ENCODE measurements at places on chromosomes 16 and 17. TPM values are rescaled to one million over a fixed set of nuclear protein-coding genes. Genes with fewer than 3 reads are reported as not detected.

- H3K36me3 ChIP-seq: no peaks in the 10 kb centered on the region
- H3K4me3 ChIP-seq: no peak overlapping the region
- no peaks in the 10 kb centered on the region for H3K27me3 ChIP-seq
- no peak overlapping the region for H3K27ac ChIP-seq
- peaks cover 7% of the 10 kb centered on the region for H3K4me1 ChIP-seq
- DNase-seq: no peak
Measured at GRCh38 chr17:30368912-30369720, 9.6 kb upstream of the CPD start.

Gene CD300H
- not detected for total RNA-seq

DNA sequence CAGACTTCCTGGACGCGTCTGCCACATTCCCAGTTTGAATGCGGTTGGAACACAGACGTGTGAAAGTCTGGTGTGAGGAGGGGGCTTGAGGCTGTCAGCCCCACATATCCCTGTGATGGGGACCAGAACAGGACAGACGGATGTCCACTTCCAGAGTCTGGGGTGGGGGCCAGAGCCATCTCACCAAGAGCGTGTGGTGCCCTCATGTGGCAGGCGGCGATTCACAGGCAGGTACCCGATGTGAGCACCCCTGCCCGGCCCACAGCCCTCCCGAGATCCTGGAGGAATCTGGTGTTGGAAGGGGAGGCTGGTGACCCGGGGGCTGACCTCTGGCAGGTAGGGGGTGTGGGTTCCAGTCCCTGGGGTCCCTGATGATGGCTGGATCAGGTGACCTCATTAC, 51.5 kb downstream of the ENGASE start:
- no peaks in the 10 kb centered on the region for H3K36me3 ChIP-seq
- H3K4me1 ChIP-seq: no peaks in the 10 kb centered on the region
- H3K4me3 ChIP-seq: no peak overlapping the region

Gene CSHL1
- total RNA-seq: not detected

Gene ARL5C
- not detected for total RNA-seq

DNA sequence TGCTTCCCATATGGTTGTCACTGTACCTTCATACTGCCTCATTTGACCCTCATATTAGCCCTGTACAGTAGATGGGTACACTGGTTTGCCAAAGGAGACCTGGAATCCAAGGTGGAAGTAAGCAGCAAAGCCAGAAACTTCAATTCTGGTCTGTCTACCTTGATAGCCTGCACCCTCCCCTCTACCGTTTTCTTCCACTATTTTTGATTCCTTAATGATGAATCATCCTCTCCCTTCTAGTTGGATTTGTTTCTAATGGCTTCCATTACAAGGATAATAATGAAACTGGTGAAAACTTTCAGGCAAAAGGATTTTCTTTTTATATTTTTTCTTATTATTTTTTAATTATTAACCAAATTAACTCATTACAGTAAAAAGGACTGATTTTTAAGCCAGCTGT, 17.3 kb downstream of the TAC4 start:
- H3K27me3 ChIP-seq: no peaks in the 10 kb centered on the region
- no peak overlapping the region for H3K4me3 ChIP-seq
- no peaks in the 10 kb centered on the region for H3K36me3 ChIP-seq
- DNase-seq: no peak

DNA sequence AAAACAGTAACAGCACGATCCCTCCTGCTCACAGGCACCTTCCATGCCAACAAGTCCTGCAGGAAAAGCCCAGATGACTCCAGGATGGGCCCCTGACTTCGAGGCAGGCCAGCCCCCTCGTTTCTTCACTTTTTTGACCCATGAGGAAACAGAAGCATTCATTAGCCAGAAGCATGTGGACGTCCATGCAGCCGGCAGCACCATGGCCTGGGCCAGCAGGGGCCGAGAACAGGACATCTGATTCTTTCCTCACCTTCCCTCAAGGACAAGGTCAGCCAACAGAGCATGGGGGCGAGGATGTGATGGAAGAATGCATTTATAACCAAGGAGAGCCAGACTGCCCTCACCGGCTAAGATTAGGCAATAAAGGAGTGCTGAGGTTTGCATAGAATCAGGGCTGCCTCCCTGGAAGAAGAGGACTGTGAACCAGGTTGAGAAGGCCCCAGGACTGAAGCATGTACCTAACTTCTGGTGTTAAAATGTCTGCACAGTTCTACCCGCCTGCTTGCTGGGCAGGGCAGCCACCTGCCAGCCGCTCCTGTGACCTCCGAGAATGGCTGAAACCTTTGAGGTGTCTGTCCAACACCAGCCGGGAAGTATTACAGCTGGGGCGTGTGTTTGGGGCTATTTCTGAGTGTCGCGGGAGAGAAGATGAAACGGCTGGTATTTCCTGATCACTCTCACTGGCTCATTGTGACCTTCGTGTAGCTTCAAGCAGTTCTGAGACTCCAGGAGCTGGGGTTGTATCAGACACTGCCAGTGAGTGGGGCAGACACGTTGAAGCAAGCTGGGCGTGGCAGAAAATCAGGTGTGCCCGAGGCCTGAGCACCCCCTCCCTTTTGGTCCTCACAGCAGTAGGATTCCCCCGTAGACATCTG, 94.0 kb upstream of the TNRC6C start:
- H3K4me3 ChIP-seq: no peak overlapping the region
- H3K36me3 ChIP-seq: no peaks in the 10 kb centered on the region
- peaks cover 5% of the 10 kb centered on the region for H3K4me1 ChIP-seq
- no peak overlapping the region for H3K27ac ChIP-seq
- no peak for DNase-seq
- H3K27me3 ChIP-seq: no peaks in the 10 kb centered on the region

Gene KRTAP2-3
- total RNA-seq: not detected

DNA sequence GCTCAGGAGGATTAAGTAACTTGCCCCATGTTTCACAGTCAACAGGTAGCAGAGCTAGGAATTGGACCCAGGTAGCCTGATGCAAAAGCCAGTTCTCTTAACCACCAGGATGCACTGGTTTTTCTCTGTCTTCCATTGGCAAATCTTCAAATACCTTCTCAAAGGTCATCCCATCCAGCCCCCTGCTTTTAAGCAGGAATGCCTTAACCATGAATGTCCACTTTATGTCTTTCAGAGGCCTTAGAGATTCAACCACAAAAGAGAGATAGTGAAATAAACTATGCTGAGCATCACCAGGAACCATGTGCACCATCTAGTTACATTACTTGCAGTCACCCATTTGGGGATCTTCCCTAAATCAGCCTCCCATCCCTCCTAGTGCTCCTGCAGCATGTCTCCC, 94.3 kb downstream of the C17orf67 start:
- H3K4me3 ChIP-seq: no peak overlapping the region
- DNase-seq: no peak
- no peaks in the 10 kb centered on the region for H3K27me3 ChIP-seq
- H3K4me1 ChIP-seq: peaks cover 15% of the 10 kb centered on the region
- no peak overlapping the region for H3K27ac ChIP-seq
- no peaks in the 10 kb centered on the region for H3K36me3 ChIP-seq

Gene NOL3
- total RNA-seq: 0.37 TPM

Gene SLC16A13
- 1.4 TPM for total RNA-seq

GRCh38 chr17:65633146-65633881, 71.9 kb upstream of the AXIN2 start:
- no peak overlapping the region for H3K4me3 ChIP-seq
- DNase-seq: no peak
- H3K36me3 ChIP-seq: no peaks in the 10 kb centered on the region
- no peaks in the 10 kb centered on the region for H3K27me3 ChIP-seq

- peak; percentile 54 for DNase-seq
- H3K27ac ChIP-seq: no peak overlapping the region
Measured at GRCh38 chr16:86669937-86670749, 91.8 kb downstream of the FOXL1 start.

DNA sequence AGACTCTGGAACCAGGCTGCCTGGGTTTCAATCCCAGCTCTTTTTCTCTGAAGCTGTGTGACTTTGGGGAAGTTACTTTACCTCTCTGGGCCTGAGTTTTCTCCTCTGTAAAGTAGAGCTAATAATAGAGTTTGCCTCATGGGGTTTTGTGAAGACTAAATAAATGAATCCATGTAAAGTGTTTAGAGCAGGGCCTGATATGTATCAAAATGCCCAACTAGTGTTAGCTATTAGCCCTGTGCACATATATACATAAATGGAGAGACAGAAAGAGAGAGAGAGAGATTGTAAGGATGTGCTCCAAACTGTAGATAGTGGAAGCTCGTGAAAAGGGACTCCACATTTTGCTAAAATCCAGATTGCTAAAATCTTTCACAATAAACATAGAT, 44.8 kb upstream of the HAPSTR1 start:
- no peak overlapping the region for H3K27ac ChIP-seq
- H3K27me3 ChIP-seq: no peaks in the 10 kb centered on the region
- no peak for DNase-seq

DNA sequence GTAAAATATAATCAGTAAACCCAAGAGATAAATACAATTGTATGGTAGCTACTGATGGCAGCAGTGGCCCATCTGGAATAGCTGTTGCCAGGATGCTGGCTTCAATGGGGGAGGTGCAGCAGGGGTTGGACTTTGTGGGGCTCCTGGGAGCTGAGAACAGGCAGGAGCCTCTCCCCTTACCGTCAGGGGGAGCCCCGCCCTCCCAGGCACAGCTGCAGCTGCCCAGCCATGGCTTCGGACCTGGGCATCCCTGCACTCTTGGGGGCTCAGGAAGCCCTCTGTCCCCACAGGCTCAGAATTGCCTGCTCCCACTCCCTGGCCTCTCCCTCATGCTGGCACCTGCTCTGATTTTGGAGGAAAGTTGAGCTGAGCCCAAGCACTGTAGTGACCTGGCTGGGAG, 741.1 kb downstream of the CDH11 start:
- H3K4me3 ChIP-seq: no peak overlapping the region
- H3K27me3 ChIP-seq: no peaks in the 10 kb centered on the region
- DNase-seq: peak; percentile 6
- H3K27ac ChIP-seq: no peak overlapping the region

GRCh38 chr16:87970186-87970585, 19.0 kb downstream of the BANP start:
- H3K36me3 ChIP-seq: peaks cover 5% of the 10 kb centered on the region
- no peak for DNase-seq
- H3K4me1 ChIP-seq: peaks cover 9% of the 10 kb centered on the region
- H3K4me3 ChIP-seq: no peak overlapping the region

DNA sequence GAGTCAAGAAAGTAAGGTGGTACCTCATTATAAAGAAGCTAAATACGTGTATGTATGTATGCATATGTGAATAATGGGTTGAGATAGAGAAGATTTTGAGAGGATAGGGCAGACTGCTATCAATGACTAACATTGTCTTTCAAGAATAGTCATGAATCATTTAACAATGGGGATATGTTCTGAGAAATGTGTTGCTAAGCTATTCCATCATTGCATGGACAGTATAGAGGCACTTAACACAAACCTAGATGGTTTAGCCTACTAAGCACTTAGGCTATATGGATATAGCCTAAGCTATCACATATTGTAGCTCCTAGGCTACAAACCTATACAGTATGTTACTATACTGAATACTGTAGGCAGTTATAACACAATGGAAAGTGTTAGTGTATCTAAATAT, 45.2 kb downstream of the TBC1D26 start:
- H3K27me3 ChIP-seq: no peaks in the 10 kb centered on the region
- DNase-seq: no peak
- H3K27ac ChIP-seq: no peak overlapping the region
- no peak overlapping the region for H3K4me3 ChIP-seq
- no peaks in the 10 kb centered on the region for H3K4me1 ChIP-seq

Gene TUBB3
- 41.4 TPM for total RNA-seq

Gene TAC4
- total RNA-seq: not detected

Gene ITGB4
- not detected for total RNA-seq

Gene VTN
- total RNA-seq: 0.25 TPM

Gene RUNDC3A
- total RNA-seq: 0.09 TPM

Gene CRYBA1
- total RNA-seq: 1.0 TPM

DNA sequence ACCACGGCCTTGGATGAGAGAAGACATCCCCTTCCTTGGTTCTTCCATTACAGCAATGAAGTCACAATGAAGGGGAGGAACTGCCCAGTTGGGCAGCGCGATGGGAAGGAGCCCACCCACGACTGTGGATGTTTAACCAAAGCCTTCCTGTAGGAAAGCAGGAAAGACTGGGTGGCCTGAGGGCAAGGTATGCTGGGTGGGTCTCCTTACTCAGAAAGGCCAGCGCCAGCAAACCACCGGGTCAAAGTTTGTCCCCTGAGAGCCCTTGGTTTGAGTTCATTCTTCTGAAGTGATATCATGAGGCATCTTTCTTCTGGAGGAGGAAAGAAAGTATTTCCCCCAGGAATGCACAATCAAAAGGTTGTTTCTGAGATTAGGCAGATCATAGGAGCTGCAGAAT, 105.2 kb downstream of the C16orf95 start:
- no peak overlapping the region for H3K4me3 ChIP-seq
- no peak for DNase-seq
- H3K27me3 ChIP-seq: no peaks in the 10 kb centered on the region
- H3K27ac ChIP-seq: no peak overlapping the region
- no peaks in the 10 kb centered on the region for H3K4me1 ChIP-seq
- no peaks in the 10 kb centered on the region for H3K36me3 ChIP-seq

- DNase-seq: peak; percentile 89
- H3K27ac ChIP-seq: no peak overlapping the region
- no peak overlapping the region for H3K4me3 ChIP-seq
- no peaks in the 10 kb centered on the region for H3K27me3 ChIP-seq
Measured at GRCh38 chr16:25575363-25575762, 116.4 kb upstream of the HS3ST4 start.

Gene VPS9D1
- 4.7 TPM for total RNA-seq

DNA sequence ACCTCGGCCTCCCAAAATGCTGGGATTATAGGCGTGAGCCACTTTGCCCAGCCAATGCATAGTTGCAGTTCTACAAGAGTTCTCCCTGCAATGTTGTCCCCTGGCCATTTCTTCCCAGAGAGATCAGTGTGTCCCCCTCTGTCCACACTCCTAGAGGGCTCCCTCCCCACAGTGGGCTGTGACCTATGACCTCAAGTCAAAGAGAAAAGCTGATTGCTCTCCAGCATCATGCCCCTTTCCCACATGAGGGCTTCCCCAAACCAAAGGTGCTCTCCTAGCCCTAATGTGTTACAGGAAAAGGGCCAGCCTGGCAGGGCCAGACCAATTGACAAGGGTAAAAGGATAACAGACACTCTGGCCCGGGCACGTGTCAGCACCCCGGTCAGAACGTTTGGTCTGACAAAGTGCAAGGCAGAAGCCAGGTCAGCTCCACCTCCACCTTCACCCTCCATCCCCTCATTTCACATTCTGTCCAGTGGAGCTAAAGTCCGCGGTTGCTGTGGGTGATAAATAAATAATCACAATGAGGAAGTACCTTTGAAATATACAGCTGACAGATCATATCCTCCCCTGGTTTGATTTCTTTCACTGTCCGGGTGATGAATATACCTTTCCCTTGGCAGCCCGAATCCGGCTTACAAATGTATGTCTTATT, 17.8 kb downstream of the TTLL6 start:
- H3K4me3 ChIP-seq: no peak overlapping the region
- H3K27me3 ChIP-seq: peaks cover under 1% of the 10 kb centered on the region
- H3K27ac ChIP-seq: no peak overlapping the region
- H3K4me1 ChIP-seq: no peaks in the 10 kb centered on the region
- no peaks in the 10 kb centered on the region for H3K36me3 ChIP-seq

DNA sequence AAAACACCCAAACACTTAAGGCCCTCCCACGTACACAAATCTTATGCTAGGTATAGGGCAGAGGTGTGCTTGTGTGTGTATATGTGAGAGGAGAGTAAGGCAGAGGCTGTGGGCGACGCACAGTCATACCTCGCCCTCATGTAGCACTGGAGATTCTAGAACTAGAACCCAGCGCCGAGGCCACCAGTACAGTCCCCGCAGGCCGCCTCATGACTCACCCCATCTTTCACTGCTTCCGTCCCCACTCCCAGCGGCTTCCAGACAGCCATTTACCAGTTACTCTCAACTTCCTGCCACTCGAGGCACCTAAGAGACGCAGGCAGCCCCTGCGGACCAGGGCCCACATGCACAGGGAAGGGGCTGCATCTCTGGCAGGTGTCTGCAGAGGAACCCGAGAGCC, 23.2 kb upstream of the CYTH1 start:
- no peak overlapping the region for H3K27ac ChIP-seq
- no peaks in the 10 kb centered on the region for H3K27me3 ChIP-seq
- DNase-seq: no peak
- peaks cover 7% of the 10 kb centered on the region for H3K36me3 ChIP-seq
- no peaks in the 10 kb centered on the region for H3K4me1 ChIP-seq

Data from neural progenitor cell (in vitro differentiated cells).